ENCODE measurements at places on chromosomes 7 and 10.

DNA sequence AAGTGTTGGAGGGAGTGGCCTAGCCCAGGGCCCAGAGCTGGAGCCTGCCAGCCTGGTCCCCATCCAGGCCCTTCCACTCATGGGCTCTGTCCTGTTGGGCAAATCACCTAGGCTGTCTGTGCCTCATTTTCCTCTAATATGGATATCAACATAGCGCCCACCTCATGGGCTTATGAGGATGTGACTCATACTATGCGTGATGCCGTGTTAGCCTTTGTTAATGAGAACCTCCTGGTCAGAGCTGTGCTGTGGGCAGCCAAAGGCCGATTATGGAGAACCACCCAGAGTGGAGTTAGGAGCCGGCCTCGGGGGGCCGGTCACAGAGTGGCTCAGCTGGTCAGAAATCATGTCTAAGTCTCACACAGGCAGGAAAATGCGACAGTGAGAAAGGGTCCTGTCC lies 306.4 kb downstream of the PAXIP1 start:
- no peak for DNase-seq

DNA sequence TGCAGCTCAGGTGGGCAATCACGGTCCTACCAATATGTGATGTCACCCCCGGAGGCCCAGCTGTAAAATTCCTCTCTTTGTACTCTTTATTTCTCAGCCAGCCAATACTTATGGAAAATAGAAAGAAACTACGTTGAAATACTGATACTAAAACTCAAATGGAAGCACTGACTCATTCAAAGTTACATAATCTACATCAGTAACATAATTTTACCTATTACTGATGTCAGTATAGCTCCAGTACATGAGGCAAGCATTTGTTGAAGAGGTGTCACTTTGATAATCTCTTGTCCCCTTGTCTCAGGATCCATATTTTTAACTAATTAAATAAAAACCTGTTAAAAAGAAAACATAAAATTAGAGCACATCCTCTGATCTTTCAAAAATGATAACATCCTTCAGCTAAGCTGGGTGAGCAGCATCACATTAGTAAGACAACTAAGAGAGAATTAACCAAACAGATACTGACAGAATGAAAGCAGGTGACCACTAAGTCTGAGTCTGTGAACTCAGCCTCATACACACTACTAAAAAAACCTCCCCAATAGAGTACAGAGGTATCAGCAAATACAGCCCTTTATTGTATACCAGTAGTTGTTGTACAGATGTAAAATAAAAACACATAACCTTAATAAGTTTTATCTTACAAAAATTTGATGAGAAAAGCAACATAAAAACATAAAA lies 17.6 kb downstream of the SLC25A40 start:
- DNase-seq, result no peak

GRCh38 chr10:106284802-106285587 lies 879.5 kb downstream of the SORCS1 start:
- DNase-seq, result no peak

GRCh38 chr10:93566435-93567276 lies at the start of gene FFAR4:
Gene FFAR4, plus strand, starts transcription at chr10:93566665. Its CDS starts 56 bp downstream, at chr10:93566721.
- peak; percentile 82 for DNase-seq

- DNase-seq, result no peak
These were observed 14.4 kb downstream of the CCDC6 start for GRCh38 chr10:59891936-59892335.

- no peak for DNase-seq
These were observed 25.9 kb upstream of the RBM20 start for GRCh38 chr10:110618230-110618610.

DNA sequence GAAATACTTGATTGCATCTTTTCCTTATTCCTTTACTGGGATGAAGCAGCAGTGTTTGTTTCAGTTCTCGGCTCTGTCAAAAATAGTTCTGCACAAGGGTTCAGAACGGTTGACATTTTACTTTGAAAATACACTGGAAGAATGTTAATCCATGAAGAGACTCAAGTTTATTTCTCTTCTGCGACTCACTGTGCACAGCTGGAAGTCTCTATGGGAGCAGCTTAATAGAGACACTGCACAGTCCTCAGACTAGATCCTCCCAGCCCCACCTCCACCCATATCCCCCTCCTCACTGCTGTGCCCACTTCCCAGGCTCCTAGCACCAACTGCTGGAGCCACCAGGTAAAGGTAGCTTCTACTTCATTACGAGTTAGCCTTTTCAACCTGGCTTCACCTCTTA lies 517.8 kb downstream of the GRID1 start:
- no peak for DNase-seq

DNA sequence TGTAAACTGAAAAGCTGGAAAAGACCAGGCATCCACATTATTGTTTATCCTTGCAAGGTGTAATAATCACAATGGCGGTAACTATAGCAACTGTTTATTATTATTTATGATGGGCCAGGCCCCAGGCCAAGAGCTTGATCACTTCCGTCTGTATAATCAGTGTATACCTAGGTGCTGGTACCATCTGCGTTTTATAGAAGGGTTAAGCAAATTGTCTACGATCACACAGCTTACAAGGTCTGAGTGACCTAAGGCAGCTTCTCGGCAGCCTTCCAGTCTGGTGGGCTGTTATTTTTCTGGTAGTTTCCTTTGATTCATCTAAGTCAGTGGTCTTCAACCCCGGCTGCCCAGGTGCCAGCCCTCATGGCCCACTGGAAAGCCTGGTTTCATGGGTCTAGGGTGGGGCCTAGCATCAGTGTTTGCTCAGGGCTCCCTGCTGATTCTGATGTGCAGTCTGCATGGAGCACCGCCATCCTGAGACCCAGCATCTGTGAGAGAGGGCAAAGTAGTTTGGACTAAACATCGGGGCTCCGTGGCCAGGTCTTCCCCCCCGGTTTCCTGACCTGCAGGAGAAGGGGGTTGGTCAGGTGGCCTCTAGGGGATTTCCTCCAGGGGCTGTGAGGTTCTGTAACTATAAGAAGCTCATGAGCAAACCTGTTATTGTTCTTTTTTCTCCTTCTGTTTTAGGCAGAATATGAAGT lies 146.4 kb downstream of the RGS10 start:
- DNase-seq, result no peak

- no peak for DNase-seq
These were observed 210.2 kb upstream of the CTBP2 start for GRCh38 chr10:125370578-125370977.

DNA sequence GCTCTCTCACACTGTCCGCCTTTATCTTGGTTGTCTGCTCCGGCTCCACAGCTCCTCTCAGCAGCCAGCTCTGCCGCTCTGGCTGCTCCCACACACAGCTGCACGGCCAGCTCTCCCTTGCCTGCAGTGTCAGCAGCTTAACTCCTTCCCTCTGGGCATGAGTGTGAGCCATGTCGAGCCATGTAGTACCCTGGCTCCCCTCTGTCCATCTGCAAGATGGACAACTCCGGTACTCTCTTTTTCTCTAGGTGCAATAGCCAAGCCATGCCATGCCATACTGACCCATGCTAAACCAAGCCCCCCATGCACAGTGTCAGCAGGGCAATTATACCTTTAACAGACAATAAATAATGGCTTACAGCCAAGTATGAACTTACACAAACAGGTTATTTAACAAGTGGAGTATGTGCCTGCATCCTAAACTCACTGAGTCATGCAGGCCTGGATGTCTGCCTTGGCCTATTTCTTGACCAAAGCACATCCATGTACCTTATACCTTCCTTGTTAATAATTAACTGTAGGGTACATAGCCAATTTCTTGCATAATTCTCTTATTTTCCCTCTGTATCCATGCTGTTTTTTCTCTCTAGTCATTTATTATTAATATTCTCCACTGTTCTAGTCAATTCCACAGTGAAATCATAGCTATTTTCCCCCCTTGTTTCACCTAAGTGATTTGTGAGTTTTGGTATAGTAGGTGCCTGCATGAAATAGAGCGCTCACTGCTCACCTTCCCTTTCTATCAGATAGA lies 170.9 kb downstream of the CDK14 start:
- peak; percentile 68 for DNase-seq

DNA sequence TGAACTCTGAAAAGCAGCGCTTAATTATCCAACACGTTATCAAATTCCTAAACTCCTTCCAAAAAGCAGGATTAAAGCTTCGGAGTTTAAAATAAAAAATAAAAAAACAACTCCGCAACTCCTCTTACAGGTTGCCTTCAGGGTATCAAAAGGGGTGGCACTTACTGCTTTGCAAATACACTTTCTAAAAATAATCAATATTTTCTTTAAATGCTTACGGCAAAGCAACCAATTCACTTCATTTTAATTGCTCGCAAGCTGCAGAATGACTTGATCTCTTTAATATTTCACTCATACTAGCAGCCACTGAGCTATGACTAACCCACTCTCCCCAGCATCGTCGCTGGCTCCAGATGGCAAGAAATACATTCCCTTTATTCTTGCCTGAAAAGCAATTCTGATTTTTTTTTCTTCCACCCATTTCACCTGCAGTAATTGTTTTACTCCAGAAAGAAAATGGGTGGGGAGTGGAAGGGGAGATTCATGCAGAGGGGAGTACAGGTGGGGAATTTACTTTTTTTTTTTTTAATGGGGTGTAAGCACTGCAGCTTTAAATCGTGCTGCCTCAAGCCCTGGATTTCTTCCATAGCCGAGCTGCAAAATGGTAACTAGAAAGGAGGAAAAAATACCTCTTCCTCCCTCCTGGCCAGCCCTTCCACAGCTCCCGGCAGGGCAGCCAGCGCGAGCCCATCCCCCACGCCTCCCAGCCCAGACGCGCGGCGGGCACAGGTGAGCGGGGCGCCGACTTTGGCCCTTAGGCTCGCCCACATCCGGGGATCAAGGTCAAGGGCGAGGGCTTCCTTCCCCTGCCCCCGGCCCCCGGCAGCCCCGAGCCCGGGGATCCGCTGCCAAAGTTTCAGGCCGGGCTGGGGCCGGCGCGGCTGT lies 54.2 kb upstream of the FHIP2A start:
- DNase-seq, result peak; percentile 16

GRCh38 chr7:78073609-78074382 lies 275.2 kb downstream of the PHTF2 start:
- no peak for DNase-seq

- DNase-seq, result no peak
These were observed 899.5 kb upstream of the LRRTM3 start for GRCh38 chr10:66026321-66026720.

GRCh38 chr10:102653060-102653459 lies 8.8 kb downstream of the TRIM8 start:
- DNase-seq, result no peak

- no peak for DNase-seq
These were observed 80.1 kb downstream of the ZFAND4 start for GRCh38 chr10:45592432-45592831.

DNA sequence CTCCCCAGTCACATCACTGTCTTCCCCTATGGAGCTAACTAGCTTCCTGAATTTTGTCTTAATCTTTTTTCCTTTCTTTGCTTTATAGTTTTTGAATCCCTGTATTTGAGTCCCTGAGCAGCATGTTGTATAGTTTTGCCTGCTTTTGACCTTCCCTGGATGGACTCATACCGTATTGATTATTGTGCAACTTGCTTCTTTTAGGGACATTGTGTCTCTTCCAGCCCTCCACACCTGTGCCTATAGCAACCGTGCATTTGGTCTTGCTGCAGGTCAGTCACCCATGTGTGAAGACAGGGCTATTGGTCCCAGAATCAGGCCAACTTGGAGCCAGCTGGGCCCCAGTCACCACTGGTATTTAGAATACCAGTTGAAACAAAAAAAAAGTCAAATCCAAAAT lies 158.9 kb upstream of the ADCY1 start:
- DNase-seq, result no peak

DNA sequence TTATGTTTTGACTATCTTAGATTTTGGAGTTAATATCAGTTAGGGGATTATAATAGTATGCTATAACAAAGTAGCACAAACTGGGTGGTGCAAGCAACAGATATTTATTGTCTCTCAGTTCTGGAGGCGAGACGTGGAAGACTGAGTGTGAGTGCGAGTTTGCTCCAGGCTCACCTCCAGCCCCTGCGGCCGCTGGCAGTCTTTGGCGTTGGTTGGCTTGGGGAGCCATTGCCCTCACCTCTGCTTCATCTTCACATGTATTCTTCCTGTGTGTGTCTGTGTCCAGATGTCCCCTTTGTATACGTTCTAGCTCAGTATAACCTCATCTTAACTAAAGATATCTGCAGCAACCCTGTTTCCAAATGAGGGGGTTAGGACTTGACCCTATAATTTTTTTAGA lies 343.9 kb upstream of the COBL start:
- no peak for DNase-seq

DNA sequence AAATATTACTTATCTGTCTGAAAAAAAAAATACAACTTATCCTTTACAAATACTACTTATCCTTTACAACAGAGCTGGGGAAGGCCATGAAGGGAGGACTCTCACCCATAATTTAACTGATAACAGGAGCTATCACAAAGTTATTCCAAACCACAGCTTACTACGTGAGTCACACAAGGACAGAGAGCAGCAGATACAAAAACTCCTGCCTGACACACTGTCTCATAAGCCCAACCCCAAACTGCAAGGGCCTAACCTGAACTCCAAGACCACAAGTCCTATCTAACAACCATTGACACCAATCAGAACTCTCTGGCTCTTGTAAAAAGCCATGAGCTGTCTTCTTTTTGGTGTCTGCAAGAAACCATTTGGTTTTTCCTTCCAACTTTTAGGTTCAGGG lies 28.5 kb upstream of the CXCL12 start:
- no peak for DNase-seq

- no peak for DNase-seq
These were observed 20.6 kb downstream of the ZNF777 start for GRCh38 chr7:149440222-149440621.

- no peak for DNase-seq
These were observed at the start of gene COL1A2 for GRCh38 chr7:94394437-94395140. Gene COL1A2, plus strand, starts transcription at chr7:94394895. Its CDS starts 137 bp downstream, at chr7:94395032.

GRCh38 chr10:69459101-69459790 lies 8.0 kb downstream of the TSPAN15 start:
- DNase-seq, result no peak

GRCh38 chr10:31977440-31978155 lies 49.0 kb upstream of the ARHGAP12 start:
- DNase-seq, result no peak

DNA sequence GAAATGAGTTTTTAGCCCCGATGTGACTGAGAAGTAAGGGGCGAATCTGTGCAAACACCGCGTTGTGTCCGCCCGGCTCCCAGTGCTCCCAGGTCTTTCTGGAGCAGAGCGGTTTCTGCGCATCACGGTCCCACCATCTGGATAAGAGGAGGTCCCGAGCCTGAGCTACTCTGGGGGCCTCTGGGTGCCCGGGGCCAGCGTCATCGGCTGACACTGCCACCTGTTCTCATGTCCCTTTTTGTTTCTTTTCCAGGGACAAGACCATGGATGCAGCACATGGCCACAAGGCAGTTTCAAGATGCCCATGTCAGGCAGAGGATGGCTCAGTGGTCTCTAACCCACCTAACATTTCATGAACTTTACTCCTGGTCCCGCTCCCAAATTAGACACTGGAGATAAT lies 24.9 kb downstream of the KLF6 start:
- no peak for DNase-seq

- peak; percentile 5 for DNase-seq
These were observed 127.1 kb downstream of the KMT2E start for GRCh38 chr7:105141068-105141467.

GRCh38 chr7:71286924-71287323 lies 155.0 kb downstream of the GALNT17 start:
- no peak for DNase-seq

- DNase-seq, result no peak
These were observed 22.6 kb upstream of the PSAP start for GRCh38 chr10:71873582-71874211.

GRCh38 chr10:75466001-75466400 lies 34.6 kb downstream of the LRMDA start:
- DNase-seq, result no peak

Data from T47D (cell line).